Erythroblast (primary cell): ENCODE measurements at places on chromosomes 1 and 21.

DNA sequence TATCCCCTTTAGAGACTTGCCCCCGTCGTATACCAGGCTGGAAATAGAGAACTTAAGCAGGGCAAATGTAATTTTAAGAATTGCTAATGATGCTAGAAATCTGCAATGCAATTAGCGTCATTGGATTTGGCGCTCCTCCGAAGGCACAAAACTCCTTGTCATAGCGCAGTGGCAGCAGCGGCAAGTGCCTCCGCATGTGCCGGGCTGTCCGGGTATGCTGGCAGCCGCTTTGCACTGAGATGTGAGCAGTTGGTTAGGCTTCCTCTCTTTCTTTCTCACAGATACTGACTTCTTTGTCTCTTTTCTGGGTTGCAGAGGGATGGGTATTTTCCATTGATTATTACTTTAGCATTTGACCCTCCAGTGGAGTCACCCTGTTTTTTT, 193.4 kb upstream of the LMO4 start:
- no peak for DNase-seq

GRCh38 chr1:29967261-29967660, 730.9 kb downstream of the PTPRU start:
- DNase-seq, result no peak

DNA sequence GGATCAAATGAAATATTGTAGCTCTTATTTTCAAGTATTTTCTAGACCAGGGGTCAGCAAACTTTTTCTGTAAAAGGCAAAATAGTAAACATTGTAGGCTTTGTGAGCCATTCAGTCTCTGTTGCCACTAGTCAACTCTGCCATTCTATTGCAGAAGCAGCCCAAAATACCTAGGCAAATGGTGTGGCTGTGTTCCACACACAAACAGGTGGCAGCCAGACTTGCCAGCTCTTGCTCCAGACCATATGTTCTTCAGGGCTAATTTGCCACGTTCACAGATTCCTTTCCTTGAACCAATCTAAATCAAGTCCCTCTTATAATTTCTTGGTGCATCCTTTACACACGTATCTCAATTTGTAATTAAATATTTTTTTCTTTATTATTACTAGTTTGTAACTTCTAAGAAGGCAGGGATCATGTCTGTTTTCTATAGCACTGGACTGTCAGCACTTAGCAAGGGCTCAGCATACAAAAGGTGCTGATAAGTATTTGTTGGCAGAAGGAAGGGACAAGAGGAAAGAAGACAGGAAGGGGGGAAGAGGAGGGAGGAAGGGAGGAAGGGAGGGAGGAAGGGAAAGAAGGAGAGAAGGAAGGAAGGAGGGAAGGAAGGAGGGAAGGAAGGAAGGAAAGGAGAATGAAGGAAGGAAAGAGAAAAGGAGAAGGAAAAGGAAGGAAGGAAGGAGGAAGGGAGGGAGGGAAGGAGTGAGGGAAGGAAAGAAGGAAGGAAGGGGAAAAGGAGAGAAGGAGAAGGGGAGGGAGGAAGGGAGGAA, 106.5 kb upstream of the EDEM3 start:
- no peak for DNase-seq

- no peak for DNase-seq
These were observed 2.5 kb upstream of the TRAPPC3 start for GRCh38 chr1:36151845-36152203.

DNA sequence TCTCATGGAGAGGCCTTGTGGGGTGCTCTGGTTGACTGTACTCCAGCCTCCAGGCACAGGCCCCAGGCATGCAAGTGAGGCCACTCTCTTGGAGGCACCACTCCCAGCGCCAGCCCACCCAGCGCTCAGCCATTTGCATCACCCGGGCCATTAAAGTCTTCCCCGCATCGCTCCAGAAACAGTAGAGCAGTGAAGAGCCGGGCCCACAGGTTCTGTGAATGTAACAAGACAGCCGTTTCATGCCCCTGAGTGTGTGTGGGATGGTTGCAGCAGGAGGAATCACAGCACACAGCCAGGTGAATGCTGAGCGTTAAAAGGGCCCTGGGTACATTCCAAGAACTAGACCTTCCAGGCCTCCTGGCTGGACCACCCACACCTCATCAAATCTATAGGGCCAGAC, 19.0 kb upstream of the CD2 start:
- DNase-seq, result no peak

DNA sequence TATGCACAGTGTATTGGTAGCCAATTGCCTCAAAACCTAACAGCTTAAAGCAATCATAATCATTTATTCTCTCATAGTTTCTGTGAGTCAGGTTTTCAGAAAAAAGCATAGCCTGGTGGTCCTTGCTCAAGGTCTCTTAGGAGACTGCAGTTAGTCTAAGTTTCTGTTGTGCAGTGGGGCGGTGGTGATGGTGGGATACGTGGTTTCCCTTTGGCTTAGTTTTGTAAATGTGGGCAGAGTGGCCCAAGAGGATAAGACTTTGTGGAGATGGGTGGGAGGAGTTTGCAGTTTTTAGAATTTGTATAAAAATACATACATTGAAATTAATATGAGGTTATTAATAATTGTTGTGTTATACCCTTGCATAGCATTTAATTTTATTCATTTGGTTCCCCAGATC, 68.6 kb downstream of the NOS1AP start:
- DNase-seq, result no peak

- no peak for DNase-seq
These were observed 20.9 kb downstream of the PANK4 start for GRCh38 chr1:2505461-2505994.

- DNase-seq, result peak; percentile 30
These were observed 6.4 kb upstream of the FRRS1 start for GRCh38 chr1:99772809-99773208.

- no peak for DNase-seq
These were observed 37.0 kb upstream of the B3GALT5 start for GRCh38 chr21:39575775-39576174.

GRCh38 chr1:226402739-226403165, 5.1 kb downstream of the PARP1 start:
- DNase-seq, result no peak

DNA sequence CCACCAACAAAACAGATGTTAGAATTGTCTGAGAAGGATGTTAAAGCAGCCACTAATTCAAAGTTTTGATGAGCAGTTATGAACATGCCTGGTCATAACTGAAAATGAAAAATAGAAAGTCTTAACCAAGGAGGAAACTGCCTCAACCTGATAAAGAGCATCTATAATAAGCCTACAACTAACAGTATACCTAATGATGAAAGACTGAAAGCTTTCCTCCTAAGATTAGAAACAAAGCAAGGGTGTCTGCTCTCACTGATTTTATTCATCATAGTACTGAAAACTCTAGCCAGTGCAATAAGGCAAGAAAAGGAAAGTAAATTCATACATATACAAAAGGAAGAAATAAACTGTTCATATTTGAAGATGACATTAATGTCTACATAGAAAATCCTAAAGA, 82.0 kb downstream of the KCNK1 start:
- no peak for DNase-seq

DNA sequence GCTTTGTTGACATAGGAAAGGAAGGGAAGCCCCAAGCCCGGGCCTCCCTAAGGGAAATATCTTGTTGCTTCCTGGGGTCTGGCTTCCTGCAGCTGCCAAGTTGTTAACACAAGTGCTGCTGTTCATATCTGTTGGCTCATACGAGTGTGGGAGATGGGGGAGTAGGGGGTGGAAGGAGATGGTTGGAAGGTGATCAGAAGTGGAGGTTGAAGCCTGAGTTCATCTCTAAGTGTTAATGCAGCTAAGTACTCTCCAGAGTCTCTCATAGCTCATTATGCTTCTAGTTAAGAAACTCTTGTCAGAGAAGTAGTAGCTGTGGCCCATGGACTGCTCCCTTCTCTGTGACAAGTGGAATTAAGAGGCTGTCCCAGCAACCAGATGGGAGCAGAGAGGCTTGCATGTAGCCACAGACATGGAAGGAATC, 319.2 kb upstream of the SPAG17 start:
- DNase-seq, result no peak

GRCh38 chr1:194045416-194045815, 859.0 kb upstream of the B3GALT2 start:
- DNase-seq, result no peak

- DNase-seq, result no peak
These were observed 147.5 kb downstream of the PTPRU start for GRCh38 chr1:29383746-29384371.

GRCh38 chr1:214568328-214568727, 16.9 kb upstream of the PTPN14 start:
- no peak for DNase-seq

DNA sequence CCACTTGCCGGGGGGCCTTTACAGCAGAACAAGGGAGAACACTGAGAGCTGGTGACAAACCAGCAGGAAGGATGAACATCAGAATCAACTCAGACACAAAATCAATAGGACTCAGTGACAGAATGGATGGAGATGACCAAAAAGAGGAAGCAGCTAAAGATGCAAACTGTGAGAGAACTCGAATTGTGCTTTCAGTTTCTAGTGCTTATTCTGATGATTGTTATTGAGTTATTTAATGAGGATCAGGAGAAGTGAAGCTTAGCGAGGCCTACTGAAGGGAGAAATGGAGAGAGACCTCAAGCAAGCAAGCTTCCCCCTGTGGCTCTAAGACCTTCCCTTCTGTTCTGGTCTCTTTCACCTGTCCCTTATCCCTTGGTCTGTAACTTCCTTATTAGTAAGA, 30.3 kb upstream of the TMEM125 start:
- DNase-seq, result no peak

DNA sequence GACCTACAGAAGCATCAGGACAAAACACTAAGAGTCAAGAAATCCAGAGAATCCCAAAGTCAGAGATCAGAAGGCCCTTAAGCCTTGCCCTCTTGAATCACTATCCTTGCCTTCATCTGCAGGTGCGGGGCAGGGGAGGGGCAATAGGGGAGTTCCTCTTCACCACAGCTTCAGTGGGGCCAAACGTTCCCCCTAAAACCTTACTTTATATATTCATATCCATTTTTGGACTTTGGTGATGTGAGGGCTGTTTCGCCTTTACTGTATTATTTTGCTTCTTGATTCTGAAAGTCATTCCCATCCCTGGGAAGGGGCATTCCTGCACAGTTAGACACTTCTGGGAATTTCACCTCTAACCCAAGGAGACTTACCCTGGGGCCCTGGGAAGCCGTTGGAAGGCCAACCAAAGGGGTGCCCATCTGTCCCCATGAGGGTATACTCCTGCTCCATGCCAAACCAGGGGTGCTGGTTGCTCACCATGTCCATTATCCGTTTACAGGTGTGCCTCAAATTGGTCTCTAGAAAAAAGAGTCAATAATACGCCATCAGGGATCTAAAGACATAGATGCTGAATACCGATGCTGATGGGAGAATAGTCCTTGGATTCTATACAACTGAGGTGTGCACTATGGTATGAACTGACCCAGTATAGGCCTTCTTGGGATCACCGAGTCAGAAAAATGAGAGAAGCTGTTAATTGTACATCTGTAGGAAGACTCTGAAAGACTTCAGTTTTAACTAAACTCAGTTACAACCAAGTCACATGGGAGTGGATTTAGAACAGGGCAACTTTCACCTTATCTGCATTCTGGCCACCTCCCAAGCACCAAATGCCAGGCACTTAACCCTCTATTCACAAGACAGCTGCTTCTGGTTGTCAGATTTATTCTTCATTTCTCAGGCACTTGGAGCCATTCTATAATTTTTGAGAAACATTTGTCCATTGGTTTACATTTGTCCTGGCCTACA, 5.4 kb downstream of the GLUL start:
- DNase-seq, result peak; percentile 27

DNA sequence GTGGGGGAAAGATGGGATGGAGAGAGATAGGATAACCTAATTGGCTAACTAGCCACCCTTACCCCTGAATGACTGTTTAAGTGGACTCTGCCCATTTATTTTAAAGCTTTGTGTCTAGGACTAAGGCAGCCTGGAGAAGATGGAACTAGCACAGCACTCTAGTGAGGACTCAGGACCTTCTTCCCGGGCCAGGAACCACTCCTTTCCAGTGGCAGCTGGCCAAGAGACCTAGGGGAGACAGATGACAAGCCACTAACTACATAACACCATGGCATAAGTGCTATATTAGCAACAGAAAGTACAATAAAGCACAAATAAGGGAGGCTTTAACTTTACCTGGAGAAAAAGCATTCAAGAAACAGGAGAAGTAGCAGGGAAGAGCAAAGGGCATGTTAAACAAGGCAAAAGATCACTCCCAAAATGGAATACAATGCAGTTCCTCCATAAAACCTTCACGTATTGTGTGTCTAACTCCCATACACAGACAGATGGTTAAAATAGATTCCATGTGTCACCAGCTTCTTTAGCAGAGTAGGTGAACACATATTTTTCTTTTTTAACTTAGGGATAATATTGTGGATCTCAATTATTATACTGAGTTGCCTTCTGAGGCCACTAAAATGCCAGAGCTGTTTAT, 20.6 kb downstream of the CLCA1 start:
- DNase-seq, result no peak

DNA sequence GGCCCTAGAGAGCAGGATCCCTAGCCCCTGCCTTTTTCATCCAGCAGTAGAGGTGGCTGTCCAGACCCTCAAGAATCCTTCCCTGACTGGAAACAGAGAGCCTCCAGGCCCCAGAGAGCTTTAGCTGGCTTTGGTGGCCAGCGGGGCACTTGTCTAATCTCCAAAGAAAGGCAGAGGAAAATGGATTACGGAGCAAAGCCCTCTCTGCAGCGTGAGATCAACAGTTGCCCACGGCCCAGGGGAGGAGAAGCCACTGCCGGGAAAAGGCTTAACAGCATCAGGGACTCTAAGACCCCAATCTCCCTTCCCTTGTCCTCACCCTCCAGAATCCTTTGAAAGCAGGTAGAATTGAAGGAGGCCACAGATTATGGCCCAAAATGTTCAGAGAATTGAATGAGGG, 35.8 kb upstream of the GRIK3 start:
- no peak for DNase-seq

DNA sequence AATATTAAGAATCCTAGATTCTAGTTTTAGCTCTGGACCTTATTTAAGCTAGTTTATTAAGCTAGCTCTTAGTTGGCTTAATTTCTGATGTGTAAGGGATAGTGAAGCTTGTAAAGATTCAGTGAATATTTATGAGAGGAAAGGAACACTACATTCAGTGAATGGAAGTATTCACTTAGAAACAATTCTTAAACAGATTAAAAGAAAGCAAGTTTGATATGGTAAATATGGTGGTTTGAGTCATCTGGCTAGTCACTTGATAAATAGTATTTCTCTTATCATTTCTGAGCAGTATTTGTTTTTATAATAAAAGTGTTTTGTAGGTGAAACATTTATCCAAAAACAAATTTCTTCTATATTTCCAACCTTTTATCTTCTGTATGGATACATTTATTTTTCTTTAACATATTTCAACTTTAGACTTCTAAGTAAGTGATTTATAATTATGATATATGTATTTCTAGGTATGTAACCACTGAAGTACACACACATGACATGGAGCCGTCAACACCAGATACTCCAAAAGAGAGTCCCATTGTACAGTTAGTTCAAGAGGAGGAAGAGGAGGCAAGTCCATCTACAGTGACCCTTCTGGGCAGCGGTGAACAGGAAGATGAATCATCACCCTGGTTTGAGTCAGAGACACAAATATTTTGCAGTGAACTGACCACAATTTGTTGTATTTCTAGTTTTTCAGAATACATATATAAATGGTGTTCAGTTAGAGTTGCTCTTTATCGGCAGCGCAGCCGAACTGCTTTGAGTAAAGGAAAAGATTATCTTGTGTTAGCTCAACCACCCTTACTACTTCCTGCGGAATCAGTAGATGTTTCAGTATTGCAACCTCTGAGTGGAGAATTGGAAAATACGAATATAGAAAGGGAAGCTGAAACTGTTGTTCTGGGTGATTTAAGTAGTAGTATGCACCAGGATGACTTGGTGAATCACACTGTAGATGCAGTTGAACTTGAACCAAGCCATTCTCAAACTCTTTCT, 55.6 kb downstream of the SUCO start:
- no peak for DNase-seq
